Muscle of back (tissue), 13 donors: ENCODE measurements at places on chromosomes 1 and 21.
A peak's percentile ranks its signal among the peaks of the same experiment; 100 is the strongest.

DNA sequence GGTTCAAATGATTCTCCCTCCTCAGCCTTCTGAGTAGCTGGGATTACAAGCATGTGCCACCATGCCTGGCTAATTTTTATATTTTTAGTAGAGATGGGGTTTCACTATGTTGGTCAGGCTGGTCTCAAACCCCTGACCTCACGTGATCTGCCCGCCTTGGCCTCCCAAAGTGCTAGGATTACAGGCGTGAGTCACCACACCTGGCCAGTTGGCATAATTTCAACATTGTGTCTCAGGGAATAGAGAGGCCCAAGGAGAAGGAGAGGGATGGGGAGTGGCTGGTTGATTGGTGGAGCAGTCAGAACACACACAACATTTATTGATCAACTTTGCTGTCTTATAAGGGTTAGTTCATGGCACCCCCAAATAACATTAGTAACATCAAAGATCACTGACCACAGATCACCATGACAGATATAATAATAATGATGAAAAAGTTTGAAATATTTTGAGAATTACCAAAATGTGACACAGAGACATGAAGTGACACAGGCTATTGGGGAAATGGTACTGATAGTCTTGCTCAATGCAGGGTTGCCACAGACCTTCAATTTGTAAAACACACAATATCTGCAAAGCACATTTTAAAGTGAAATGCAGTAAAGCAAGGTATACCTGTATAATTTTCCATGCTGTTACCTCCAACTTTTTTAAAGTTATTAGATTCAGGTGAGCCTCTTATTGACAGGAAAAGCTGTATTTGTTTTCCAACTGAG lies 15.8 kb upstream of the CYB5R1 start:
- DNase-seq = no peak

GRCh38 chr1:100969327-100969726 lies 56.3 kb downstream of the DPH5 start:
- DNase-seq = no peak

GRCh38 chr1:32954168-32954567 lies 10.4 kb downstream of the RNF19B start:
- DNase-seq = no peak

GRCh38 chr21:15112858-15113257 lies 48.1 kb upstream of the NRIP1 start:
- no peak for DNase-seq

- DNase-seq = no peak
These were observed 83.5 kb upstream of the BCAR3 start for GRCh38 chr1:93765099-93765498.

DNA sequence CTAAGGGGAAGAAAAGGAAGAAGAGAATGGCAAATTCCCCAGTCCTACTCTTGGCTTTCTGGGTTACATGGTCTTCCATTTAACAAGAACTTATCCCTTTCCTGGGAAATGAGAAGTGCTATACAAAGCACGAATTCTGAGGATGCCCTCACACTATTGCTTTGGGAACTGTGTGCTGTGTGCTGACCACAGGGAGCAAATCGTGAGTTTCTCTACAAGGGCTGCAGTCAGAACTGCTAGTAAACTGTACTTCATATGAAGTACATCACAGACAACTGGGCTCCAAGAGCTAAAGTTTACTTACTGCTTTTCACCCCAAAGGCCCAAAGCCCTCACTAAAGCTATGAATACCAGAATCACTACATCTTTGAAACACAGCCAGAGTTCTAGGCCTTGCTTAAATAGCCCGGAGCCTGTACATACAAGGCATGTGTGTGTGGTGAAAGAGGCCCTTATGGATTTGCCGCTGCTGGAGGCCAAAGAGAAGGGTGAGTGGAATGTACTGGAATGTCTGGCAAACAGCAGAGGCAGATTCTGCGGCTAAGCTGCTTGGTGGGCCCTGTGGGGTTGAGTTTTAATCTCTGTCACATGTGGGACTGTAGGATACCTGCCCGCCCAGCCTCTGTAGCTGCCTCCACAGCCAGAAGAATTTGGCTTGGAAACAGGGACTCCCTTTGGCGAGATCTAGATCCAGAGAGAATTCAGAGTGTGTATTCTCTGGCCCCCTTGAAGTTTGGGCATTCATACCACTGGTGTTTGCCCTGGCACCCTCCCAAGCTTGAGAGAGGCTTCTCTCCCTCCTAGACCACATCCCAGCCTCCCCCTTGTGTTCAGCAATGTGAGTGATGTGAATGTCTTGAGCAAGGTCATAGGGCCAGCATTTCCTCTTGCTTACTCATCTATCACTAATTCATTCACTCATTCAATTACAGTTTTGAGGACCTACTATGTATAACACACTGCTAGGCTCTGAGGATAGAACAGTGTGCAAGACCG lies 21.9 kb upstream of the TRIM67 start:
- peak; percentile 64 for DNase-seq

DNA sequence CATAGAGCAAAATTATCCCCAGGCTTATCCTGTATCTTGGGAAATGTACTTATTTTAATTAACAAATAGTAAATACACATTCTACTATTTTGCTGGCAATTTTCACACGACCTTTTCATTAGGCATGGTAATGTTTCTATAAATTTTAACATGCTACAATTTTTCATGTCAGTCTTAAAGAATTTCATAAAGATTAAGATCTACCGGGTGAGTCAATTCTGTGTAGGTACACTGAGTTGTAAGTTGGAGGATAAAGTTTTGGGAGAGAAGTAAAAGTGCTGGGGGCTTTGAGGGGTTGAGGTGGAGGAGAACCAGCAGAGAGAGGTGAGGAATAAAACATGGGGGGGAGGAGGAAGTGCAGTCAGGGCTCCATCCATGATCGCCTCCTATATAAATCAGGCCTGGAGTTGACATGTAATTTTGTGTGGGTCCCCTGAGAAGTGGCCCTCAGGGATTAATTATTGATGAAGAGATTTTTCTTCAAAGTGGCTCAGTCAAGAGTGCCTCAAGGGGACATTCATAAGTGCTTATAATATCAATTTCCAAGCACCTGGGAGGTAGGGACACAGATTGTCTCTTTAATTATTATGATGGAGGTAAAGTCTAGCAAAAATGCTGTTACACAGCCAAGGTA lies 7.2 kb downstream of the DPYD start:
- DNase-seq = no peak

DNA sequence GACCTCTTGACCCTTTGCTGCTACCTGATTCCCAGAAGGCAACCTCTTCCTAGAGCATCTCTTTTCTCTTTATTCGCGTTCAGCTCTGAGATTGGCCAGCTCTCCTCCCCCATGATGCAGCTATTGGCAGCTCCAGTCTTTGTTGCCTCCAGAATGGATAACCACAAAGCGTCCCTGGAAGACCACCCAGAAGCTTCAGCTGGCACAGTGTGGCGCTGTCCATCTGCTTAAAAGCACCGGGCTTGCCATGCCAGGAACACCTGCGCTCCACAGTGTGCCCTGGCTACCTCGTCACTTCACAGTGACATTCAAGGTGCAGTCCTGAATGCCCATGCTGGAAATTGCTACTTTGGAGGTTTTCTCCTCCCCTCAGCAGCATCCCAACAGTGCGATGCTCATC lies 353.9 kb downstream of the LMO4 start:
- no peak for DNase-seq

- DNase-seq = peak; percentile 74
These were observed 838.2 kb upstream of the B3GALT2 start for GRCh38 chr1:194024659-194025058.

- peak; percentile 88 for DNase-seq
These were observed 2.1 kb downstream of the VCAM1 start for GRCh38 chr1:100721526-100722207.

DNA sequence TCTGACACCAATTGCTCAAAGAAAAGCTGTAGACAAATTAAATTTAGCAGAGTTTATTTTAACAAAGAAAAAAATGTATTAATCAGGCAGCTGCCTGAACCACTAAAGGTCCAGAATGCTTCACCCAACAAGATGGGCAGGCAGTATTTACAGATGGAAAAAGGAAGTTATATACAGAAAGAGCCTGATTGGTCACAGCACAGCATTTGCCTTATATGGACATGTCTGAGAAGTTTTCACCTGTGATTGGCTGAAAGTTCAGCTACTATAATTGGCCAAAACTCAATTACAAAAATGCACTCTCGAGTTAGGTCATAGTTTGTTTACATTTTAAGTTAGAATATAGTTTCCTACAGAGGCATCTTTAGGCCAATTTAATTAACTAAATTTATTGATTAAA lies 15.1 kb upstream of the FMO1 start:
- no peak for DNase-seq

- DNase-seq = no peak
These were observed 167.7 kb upstream of the USP24 start for GRCh38 chr1:55382806-55383305.

- DNase-seq = peak; percentile 12
These were observed 674.4 kb downstream of the KCNT2 start for GRCh38 chr1:195933835-195934234.
